Activated T-helper 1 cell treated with anti-CD3 and anti-CD28 coated beads, Interleukin-2, amount 50 U/mL, for 16 hours (primary cell): ENCODE measurements at places on chromosomes 3 and 15.

DNA sequence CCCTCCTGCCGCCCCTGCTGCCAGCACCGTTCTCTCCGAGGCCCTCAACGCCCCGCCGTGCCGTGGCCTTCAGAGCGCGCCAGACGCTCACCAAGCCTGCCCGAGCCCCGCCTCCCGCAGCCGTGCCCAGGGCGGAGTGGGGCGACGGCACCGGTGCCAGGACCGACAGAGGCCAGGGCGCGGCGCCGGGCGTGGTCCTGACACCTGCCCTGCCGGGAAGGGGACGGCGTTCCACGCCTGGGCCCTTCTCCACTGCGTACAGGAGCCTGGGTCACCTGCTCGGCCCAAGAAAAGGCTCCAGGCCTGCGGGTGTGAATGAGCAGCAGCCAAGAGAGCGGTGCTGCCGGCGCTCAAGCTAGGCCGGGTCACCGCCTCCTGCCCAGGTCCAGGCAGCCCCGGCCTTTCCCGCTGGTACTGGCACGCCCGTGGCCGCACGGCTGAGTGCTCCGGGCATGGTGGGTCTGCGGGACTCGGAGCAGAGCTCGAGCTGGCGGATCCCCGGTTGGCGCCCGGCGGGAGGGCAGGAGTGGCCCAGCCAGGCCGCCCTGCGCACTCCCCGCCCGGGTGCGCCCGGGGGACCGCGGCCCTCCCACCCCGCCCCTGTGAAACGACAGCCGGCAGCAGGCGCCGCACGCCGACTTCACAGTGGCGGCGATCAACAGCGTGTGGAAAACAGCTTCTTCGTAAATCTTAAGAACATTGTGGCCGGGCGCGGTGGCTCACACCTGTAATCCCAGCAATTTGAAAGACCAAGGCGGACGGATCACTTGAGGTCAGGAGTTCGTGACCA, 4.2 kb downstream of the OCA2 start:
- no peak for DNase-seq

GRCh38 chr3:50971487-50971924, 296.8 kb downstream of the DOCK3 start:
- peak; percentile 20 for DNase-seq

- DNase-seq: no peak
These were observed 99.0 kb upstream of the CTDSPL start for GRCh38 chr3:37762698-37763097.

GRCh38 chr15:92745845-92746271, 90.3 kb upstream of the FAM174B start:
- no peak for DNase-seq

- DNase-seq: no peak
These were observed 94.9 kb downstream of the LIPC start for GRCh38 chr15:58526647-58527192.
